Spinal cord (tissue), 10 donors: ENCODE measurements at places on chromosomes 1 and 21.

GRCh38 chr1:35466120-35466519 lies 91.1 kb downstream of the KIAA0319L start:
- DNase-seq, result no peak

- DNase-seq, result no peak
Measured at GRCh38 chr1:24349891-24350290, 30.7 kb downstream of the GRHL3 start.

DNA sequence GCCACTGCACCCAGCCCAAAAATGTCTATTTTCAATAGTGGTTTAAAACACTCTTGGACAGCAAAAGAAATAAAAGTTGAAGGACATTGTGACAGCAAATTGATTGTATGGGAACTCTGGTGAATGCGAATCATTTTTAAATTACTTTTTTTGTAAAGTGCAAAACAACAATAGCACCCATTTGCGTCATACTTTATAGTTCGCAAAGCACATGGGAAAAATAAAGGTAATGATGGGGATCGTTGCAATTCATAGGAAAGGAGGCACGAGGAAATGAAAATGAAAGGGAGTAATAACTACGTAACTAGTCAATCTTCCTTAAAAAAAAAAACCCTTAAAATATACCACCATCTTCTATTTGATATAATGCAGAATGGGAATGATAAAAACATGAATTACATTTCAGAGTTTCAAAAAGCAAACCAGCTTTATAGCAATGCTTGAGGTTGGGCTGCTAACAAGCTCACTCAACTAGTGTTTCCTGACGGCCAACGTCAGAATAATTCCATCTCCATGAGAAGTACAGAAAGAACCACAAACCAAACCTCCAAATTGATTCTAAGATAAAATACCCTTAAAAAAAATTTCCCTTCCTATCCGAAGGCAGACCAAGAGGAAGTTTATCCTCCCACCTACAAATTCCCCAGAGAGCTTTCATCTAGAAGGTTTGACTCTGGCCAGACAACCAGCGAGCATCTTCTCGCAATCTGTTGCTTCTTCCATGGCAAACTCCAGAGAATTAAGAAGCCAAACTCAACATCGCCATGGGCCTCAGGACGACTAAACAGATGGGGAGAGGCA lies at the start of gene EDARADD:
Gene EDARADD, plus strand, starts transcription at position 606 of the 801 bp plus-strand sequence. Its CDS starts 159 bp downstream, at position 765.
- DNase-seq, result no peak

DNA sequence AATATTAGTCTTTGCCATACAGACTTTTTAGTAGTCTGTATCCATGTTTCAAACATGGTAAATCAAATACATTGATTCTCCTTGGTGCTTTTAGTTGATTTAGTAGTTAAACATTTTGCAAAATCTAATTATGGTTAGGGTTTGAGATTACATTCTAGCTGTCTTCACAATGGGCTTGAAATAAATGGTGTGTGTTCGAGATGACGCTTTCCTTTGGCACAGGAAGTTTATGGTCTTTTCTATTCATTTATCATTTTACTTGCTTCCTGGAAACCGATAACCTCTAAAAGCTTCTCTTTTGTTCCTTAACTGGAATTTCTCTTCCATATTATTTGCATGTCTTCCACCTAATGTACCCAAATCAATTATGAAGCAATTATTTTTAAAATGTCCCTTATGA lies 38.4 kb downstream of the ZP4 start:
- DNase-seq, result no peak

DNA sequence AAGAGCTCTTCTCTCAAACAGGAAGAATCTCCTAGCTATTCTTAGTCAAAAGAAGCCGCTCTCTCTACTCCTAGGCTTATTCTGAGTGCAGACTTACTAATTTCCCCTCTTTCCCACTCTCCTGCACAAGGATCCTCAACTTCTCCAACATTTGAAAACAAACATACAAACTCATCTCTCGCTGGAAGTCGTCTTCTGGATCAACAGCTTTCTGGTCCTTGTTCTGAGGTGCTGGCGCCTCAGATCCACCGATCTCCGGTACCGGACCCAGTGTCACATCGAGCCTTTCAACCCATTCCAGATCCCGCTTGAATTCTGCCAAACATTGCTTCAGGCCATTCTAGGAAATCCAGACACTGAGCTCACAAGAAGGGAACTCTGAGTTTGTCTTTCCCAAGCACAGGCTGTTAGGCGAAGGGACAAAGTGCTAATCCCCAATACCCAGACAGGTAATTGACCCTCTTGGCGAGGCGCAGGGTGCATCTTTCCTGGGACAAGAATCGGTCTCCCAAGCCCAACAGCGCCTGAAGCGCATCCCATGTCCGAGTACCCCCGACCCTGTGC lies 696 bp downstream of the EBNA1BP2 start:
- no peak for DNase-seq

- peak; percentile 42 for DNase-seq
Measured at GRCh38 chr1:40673452-40673851, 8.0 kb upstream of the RIMS3 start.

DNA sequence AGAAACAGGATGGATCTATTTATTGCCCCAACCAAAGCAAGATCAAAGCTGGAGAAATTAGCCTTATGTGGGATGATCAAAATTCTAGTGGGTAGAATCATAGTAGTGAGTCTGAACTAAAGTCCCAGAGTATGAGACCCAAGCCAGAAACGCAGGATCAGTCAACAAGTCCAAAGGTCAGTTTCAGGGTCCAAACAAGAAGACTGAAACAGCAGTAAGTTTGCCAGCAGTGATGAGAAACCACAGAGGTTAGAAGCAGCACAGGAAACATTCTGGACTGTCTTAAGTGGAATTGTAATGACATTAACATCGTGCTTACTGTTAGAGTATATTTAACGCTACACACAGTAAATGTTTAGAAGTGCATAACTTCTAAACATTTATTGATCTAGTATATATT lies 251.0 kb downstream of the LRRIQ3 start:
- DNase-seq, result no peak
